ENCODE measurements at places on chromosomes 4 and X.

GRCh38 chr4:39655211-39655610, 16.5 kb upstream of the SMIM14 start:
- no peak for DNase-seq

DNA sequence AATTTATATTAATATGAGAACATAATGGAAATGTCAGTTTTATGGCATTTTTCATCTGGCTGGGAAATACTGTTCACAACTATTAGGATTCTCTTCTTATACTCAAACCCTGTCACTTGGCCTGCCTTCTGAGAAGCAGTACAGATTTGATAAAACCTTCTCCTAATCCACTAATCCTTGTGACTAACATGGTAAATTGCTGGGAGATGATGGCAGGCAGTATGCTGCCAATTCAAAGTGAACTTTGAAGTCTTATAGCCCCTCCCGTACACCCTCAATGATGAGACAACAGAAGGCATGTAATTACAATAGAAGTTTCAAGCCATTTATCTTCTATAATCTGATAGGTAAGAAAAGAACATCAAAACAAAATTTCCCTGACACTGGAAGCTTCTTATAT, 36.9 kb downstream of the PAQR3 start:
- DNase-seq, result no peak

- no peak for DNase-seq
Observed at GRCh38 chr4:84484236-84484635, 14.9 kb downstream of the NKX6-1 start.

DNA sequence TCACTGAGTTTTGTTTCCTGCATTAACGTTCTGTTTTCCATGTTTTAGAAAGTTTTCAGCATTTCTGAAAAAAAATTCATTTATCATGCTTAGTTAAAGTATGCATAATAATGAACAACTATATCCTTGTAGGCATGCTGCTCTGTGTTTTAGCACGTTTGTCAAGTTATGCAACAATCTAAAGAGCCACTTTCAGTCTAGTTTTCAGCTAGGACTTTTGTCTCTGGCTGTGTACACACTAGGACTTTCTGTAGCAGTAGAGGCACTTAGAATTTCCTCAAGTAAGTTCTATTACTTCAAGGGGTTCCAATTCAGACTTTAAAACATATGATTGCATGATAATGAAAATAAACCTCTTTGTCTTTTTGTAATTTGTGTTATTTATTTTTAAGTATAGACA, 12.4 kb downstream of the DCAF8L1 start:
- no peak for DNase-seq

- no peak for DNase-seq
Observed at GRCh38 chr4:32633421-32633820, 1913.3 kb downstream of the PCDH7 start.

GRCh38 chrX:21968333-21968732, 27.8 kb downstream of the SMS start:
- DNase-seq, result no peak

All from ACHN (cell line).